H9 (cell line): ENCODE measurements at places on chromosomes 5 and 9. TPM values are rescaled to one million over a fixed set of nuclear protein-coding genes. Genes with fewer than 3 reads are reported as not detected.

GRCh38 chr9:115930472-115930871 lies 223.1 kb upstream of the PAPPA start:
- no peak for DNase-seq

- DNase-seq = no peak
Measured at GRCh38 chr9:4686112-4686511, 6.7 kb downstream of the CDC37L1 start.

- no peak for DNase-seq
Measured at GRCh38 chr9:94865582-94866452, 139.3 kb downstream of the AOPEP start.

The PTTG1 gene
- total RNA-seq = 263 and 279 TPM in 2 replicates

The UAP1L1 gene
- total RNA-seq = 5.6 and 6.6 TPM in 2 replicates

GRCh38 chr5:68343421-68343826 lies 127.9 kb downstream of the PIK3R1 start:
- no peak for DNase-seq

The POU5F2 gene
- 0.11 and 0.22 TPM in 2 replicates for total RNA-seq

DNA sequence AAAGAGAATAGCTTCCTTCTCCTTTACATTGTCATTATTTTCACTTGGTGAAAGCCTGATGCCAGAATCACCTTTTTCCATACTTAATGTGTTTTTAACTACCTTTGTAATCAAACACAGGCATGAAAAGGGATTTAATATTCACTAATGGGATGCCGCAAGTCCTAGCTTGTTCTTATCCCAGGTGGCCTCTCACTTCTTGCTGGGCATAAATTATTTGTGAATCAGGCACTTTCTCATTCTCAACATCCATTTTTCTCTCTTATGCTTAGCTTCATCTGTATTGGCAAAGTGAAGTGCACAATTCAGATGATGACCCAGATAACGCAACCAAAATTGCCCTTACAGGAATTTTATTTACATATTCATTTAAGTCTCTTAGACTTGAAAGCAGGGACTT lies 10.9 kb downstream of the ACTL7B start:
- no peak for DNase-seq

DNA sequence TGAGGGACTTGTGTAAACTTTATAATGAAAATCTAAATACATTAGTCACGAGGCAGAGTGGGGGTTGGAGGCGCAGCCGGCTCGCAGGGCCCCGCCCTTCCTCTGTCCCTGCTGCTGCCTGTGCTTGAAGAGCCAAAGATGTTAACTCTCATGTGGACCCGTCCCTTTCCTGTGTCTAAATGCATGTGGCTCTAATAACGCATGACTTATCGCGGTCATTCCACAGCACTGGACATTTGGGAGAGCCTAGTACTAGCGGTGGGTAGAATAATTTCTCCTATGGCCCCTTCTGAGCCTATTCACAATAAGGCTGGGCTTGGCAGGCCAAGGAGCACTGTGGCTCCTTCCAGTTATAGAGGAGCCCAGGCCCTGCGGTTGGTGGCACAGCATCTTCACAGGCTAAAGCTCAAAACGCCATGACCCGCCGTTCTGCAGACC lies 82.3 kb upstream of the SIMC1 start:
- DNase-seq = no peak

DNA sequence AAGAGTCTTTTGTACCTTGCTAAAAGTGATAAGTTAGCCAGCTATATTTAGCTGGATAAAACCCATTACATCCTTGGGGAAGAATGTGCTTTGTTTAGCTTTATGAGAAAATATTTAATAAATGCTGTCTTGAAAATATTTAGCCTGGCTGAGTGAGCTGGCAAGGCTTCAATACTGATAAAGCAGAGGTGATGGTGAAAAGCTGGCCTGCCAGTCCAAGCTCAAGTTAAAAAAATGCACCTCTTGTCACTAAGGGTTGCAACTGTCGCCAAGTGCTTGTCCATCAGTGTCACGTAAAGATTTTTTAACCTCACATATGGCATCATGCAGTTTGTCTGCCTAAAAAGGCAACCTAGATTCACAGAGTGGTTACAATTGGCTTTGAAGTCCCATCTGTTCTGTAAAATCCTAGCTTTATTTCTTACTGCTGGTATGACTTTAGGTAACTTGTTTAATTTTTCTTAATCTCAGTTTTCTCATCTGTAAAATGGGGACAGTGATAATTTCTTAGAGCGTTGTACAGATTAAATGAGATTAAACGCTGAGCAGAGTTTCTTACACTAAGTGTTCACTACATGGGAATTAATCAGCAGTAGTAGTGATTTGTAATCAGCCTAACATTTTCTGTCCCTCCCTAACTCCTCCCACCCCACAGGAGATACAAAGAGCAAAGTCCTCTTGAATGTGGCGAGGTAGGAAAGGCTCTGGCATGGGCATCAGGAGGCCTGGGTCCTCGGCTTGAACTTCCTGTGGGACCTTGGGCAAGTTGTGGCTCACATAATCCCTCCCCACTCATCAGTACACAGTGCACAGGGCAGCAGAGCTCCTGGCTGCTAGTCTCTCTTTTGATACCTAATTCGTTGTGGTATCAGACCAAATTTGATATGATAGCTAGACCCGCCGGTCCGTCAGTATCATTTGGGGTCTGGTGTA lies 48.7 kb downstream of the PIK3R1 start:
- DNase-seq = no peak

The CCL28 gene
- not detected in 2 replicates for total RNA-seq

DNA sequence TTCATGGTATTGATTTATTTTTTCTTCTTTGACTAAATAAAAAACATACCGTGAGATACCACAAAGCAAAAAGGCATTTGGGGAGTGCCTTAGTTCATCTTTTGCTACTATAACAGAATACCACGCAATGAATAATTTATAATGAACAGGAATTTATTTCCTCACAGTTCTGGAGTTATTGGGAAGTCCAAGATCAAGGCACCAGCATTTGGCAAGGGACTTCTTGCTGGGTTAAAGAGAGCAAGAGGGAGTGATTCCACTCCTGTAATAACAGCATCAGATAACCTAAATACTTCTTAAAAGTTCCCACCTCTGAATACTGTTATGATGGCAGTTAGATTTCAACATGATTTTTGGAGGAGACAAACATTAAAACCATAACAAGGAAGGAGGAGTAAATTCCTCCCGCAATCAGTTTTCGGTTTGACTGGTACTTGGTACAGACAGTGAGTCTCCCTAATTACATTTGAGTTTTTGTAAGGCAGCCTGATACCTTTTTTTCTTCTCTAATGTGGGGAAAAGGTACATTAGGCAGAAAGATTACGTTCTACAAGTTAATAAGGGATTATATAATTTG lies 8.8 kb upstream of the OMD start:
- DNase-seq = no peak

The PMPCA gene
- 94.5 and 103 TPM in 2 replicates for total RNA-seq

DNA sequence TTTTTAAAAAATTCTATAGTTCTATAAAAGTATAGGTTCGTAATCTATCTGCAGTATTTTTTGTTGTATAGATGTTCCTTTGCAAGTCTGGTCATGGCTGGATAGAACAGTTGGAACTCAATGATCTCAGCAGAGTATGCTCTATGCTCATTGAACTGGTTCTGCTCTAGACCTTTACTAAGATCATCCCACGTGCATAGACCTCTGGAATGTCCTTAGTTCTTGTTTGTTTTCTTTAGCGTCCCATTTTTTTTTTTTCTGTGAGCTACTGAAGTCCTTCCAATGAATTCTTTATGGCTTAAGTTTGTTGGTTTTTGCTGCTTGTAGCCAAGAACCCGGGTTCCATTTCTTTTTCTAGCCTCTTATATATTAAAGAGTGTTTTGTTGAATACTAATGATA lies 3.5 kb downstream of the TMEM38B start:
- no peak for DNase-seq

The CDKN2B gene
- 0.13 and 0.48 TPM in 2 replicates for total RNA-seq

The FUT7 gene
- total RNA-seq = not detected in 2 replicates

GRCh38 chr9:22005702-22006606 lies 3.2 kb downstream of the CDKN2B start:
- DNase-seq = peak; percentile 48

DNA sequence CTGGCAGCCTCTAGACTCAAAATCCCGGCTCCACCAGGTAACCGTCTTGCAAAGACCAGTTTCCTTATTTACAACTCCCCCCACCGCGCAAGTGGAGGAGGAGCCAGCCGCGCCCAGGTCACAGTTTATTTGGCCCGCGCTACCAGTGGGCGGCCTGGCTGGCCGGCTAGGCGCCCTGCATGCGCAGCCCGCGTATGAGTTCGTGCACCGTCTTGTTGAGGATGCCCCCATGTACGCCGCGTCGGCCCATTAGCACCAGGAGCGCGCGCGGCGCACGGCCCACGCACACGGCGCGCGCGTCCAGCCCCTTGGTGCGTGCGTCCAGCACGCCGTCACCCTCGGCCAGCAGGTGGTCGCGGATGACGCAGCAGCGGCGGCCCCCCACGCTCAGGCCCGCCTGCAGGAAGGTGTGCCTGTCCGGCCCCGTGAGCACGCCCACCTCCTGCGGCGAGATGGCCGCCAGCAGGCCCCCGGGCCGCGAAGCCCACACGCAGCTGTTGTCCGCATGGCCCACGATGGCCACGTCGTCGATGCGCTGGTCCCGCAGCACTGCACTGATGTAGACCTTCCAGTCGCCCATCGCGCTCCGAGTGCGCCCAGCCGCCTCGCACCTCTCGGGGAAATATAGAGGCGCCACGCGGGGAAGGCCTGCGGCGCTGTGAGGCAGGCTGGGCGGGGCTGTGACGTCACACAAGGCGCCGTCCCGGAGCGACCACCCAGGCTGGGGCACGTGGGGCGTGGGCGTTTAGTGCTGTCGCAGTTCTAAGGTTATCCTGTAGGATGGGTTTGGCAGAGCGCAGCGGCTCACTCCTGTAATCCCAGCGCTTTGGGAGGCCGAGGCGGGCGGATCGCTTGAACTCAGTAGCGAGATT lies at the start of gene PFN3:
PFN3 (minus strand) TSS at position 665 of the 872 bp plus-strand sequence; CDS start at position 580, 85 bp downstream.
- DNase-seq = peak; percentile 61

- peak; percentile 58 for DNase-seq
Measured at GRCh38 chr5:163347671-163348070, 89.7 kb upstream of the CCNG1 start.

The SMIM3 gene
- 42.0 and 42.5 TPM in 2 replicates for total RNA-seq

DNA sequence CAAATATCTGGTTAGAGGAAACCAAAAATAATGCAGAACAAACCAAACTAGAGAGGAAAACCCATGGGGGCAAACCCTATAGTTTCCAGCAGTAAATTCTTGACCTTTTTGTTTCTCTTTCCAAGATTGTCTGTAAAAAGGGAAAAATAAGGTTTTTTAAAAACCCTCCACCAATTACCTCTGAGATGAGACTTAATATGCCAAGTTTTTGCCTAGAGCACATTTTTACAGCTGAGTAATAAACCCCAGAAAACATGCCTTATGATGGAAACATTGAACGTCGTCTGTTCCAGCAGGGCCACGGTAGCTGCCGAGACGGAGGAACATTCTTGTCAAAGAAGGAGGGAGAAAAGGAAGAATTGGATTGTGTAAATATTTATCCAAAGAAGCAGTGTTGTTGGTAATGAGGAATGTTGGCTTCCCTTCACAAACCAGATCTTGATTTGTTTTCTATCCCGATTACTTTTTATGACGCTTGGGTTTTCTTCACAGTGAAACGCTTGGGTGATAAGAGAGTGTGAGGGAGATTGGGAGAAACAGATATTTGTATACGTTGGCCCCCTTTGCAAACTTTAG lies 17.3 kb upstream of the MSX2 start:
- DNase-seq = no peak

The MYOZ3 gene
- total RNA-seq = 15.8 and 18.1 TPM in 2 replicates

The ADAMTS2 gene
- total RNA-seq = 5.4 and 5.9 TPM in 2 replicates

DNA sequence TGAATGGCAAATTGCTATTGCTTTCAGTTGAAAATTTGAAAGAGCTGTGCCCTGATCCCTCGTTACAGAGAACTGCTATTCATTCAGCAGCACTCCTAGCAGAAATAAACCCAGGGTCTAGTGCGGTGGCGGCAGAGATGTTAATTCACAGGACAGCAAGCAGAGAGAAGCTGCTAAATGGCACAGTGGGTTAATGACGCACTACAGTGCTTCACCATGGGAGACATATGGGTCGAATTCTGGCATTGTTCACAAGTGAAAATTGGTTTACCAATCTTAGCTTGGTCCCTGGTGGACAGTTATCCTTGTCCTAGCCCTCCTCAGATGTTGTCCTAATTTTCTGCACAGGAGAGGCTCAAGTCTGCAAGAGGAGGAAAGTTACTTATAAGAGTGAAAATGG lies 807.4 kb downstream of the TLE1 start:
- DNase-seq = peak; percentile 30

DNA sequence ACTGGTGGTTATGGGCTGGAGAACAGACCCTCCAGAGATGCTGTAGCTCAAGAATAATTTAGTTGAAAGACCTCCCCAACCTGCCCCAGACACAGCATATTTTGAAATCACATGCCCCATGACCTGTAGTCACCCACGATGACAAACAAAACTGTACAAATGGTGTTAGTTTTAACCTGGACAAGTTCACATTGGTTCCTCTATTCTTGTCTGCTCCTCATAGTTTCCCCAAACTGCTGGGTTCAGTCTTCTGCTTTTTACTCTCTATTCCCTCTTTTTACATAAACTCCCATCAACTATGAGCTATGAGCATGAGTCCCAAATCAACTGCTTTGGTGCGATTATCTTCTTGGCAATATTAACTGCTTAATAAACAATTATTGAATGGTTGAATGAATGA lies 365.3 kb upstream of the CLINT1 start:
- DNase-seq = no peak

DNA sequence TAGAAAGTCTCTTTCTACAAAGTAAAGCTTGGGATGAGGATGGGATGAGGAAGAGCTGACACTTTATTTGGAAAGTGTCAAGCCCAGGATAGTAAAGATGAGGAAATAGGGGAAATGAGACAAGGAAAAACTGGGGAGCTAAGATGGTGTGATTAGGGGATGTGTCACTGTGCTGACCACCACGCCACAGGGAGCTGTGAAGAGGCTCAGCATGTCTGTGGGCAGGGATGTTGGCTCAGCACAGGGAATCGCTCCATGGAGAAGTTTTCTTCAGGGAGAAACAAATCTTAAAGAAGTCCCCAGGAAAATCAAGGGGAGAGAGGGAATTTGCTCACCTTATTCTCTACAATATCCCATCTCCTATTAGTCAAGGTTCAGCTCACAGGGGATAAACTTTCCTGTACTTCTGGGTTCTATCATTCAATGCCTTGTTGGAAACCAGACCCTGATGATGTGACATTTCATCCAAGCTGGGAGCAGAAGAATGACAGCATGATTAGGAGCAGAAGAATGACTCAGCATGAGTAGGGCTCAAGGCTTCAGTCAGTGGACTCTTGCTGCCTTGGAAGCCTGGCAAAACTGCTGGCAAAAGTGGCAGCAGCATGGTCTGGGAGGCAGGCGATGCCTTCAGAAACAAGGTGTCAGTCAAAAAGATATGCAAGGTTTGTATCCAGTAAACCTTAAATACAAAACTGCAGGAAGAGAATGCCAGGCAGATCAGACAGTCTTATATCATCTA lies 4.9 kb downstream of the HSPB3 start:
- no peak for DNase-seq

- DNase-seq = no peak
Measured at GRCh38 chr9:128005923-128006322, 25.1 kb upstream of the EEIG1 start.

DNA sequence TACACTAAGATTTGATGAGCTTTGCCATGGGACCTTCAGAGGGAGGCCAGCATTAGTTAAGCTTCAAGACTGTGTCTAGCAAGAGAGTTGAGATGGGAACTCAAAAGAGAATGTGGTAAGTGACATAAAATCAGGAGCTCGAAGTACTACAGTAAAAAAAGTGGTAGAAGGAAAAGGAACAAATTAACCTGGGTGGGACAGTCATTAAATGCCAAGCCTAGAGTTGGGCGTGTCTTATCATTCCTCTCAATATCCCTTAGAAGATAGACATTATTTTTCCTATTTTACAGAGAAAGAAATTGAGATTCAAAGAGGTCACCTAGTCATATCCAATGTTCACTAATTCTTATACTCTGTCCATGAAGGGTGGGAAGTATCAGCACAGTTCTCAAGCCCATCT lies 3.3 kb upstream of the TXN start:
- DNase-seq = no peak
